ENCODE measurements at places on chromosomes 6 and 20.

DNA sequence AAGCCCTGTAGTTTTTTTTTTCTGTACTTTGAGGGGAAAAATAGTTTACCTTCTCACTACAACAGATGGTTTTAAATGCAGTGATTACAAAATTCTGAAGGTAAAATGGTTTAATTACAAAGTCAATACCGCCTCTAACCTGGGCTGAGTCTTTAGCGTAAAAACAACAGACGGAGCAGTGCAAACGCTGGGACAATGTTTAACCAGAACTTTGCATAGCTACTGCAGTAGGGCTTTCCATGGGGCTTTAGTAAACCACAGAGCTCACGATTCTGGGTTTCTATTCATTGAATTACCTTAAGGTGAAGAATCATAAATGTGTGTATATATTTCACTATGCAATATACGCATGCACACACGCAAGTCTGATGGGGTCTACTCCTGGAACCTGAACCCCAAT is 77.9 kb downstream of the RFX6 start:
- DNase-seq: peak; percentile 37

DNA sequence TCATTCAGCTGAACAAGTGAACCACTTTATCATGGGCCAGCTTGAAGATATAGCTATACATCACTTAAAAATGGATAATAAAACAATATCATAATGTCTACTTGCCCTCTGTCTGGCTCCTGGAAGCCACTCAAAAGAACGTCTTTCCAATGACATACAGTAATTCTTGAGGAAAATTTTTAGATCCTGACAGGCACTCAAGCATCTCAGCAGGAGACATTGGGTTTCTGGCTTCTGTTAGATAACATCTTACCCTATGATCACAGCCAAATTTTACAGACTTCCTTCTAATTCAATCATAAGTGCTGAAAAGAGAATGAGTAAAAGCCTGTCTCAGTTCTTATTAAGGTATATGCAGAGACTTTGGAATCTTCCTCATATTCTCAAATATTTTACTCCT is 330 bp downstream of the CGA start:
- no peak for DNase-seq

DNA sequence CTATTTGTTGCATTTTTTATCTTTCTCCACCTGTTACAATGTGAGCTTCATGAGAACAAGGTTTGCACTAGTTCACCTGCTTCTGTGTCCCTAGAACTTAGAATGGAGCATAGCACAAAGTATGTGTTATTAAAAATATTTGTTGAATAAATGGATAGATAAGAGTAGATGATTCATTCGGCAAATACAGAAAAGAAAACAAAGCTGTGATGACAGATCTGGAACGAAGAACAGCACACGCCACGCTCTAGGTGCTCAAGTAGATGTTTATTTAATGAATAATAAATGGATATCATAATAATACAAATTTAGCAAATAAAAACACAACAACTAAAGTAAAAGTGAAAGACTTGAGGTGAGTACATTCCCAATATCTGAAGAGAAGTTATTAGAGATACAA is 273.1 kb downstream of the HAO1 start:
- no peak for DNase-seq

GRCh38 chr6:111533087-111533784 is 50.2 kb upstream of the REV3L start:
- DNase-seq: no peak

- no peak for DNase-seq
These were observed 72.3 kb downstream of the JARID2 start for GRCh38 chr6:15317934-15318902.

DNA sequence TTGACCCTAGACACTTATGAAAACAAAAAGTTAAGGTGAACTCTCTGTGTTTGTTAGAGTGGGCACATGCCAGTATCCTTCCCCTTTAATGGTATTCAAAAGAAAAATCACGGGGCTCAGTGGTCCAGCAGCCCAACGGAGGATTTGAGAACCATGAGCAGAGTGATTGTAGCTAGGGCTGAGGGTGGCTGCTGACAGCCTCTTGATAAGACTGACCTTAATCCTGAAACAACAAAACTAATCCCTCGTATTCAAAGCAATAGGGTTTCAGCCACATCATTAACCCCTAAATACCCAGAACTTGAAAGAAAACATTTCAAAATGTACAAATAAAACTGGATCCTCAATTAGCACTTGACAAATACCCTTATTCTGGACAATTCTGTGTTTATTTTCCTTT is 95.1 kb downstream of the SNAP25 start:
- no peak for DNase-seq

DNA sequence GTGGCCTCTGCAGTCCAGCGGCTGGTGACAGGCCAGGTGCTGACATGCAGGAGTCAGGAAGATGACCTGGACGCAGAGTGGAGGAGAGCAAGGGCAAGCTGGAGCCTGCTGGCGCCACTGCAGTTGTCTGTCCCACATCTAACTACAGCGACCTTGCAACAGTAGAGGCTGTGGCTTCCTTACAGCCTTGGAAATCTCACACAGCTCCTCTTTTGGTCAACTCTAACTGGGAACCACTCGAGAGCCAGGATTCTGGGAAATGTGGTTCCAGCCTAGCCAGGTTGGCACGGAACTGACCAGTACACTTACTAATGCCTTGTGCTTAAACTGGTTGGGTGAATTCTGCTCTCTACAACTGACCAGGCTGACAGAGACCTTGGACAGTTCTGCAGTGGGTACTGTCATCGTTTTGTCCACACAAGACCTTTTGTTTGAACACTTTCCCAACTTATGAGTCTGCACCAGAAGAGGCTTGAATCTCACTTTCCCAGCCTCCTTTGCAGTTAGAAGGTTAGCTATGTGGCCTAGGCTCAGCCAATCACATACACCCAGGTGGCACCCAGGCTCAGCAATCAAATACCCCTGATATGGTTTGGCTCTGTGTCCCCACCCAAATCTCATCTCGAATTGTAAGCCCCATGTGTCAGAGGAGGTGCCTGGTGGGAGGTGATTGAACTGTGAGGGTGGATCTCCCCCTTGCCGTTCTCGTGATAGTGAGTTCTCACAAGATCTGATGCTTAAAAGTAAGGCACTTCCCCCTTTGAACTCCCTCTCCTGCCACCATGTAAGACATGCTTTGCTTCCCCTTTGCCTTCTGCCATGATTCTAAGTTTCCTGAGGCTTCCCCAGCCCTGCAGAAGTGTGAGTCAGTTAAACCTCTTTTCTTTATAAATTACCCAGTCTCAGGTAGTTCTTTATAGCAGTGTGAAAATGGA is 153.5 kb downstream of the ZMYND8 start:
- DNase-seq: no peak

DNA sequence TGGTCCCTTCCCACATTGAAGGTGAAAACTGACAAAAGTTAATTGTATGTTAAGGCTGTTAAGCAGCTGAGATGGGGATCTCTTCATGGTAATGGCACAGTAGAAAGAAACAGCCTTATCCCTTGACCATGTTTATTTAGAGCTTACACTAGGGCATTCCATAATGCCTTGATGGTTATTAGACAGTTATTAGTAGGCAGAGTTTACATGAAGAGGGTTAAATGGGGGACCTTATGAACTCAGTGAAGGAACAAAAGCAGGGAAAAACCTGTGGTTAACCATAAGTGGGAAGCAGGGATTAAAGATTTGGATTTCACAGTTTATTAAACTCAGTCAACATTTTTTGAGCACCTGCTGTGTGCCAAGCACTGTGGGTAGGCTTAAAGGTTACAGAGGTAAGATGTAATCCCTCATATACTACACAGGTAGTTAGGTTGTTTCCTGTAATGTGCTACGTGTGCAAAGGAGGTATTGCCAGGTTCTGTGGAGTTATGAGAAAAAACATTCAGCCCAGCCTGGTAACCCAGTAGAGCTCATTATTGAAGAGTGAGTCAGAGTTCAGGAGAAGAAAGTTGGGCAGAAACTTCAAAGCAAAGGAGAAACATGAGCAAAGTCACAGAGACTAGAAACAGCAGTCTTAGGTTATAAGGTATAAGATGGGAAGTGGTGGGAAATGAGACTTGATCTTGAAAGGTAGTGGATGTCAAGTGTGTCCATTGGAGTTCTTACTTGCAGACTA is 32.3 kb upstream of the GNRH2 start:
- no peak for DNase-seq

DNA sequence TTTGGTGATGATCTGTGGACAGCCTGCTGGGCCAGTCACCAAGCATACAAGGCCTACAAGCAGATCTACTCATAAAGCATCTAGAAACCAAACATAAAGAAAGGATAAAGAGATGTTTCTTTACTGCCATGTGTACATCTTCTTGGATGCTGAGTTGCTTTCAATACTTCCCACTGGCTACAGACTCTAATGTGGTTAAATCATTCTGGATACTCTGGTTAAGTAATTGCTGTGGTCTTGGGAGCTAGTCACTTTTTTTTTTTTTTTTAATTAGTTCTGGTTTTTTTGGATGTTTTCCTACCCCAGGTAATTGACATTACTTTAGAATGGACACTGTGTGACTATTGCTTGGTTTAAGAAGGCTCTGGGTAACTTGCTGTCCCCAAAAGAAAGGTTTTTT is 215.4 kb upstream of the RUNX2 start:
- DNase-seq: no peak

- no peak for DNase-seq
These were observed 72.7 kb downstream of the SOX4 start for GRCh38 chr6:21666201-21666691.

DNA sequence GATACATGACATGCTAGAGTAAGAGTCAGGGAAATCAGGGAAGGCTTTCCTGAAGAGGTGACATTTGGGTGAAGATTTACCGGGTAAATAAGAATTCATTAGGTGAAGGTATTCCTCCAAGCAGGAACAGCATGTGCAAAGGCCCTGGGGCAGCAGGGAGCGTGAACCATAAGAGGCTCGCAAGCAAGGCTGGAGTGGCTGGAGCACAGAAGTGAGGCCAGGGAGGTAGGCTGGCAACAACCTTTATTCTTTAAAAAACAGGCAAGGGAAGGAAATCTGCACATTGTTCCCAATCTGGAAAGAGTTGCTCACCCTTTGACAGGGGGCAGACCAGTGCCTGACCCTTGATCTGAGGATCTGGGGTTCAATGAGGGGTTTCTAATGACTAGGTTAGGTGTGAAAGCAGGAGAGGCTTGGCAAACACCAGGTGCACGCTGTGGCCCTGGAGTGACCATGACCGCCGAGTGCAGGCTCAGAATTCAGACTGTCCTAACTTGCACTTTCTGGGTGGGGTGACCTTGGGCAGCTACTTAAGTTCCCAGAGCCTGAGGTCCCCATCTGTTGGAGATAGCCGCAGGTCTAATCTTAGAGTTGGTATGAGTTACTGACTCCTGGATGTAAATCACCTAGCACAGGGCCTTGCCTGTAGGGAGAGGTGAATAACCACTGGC is 1.9 kb downstream of the KIAA1755 start:
- no peak for DNase-seq

DNA sequence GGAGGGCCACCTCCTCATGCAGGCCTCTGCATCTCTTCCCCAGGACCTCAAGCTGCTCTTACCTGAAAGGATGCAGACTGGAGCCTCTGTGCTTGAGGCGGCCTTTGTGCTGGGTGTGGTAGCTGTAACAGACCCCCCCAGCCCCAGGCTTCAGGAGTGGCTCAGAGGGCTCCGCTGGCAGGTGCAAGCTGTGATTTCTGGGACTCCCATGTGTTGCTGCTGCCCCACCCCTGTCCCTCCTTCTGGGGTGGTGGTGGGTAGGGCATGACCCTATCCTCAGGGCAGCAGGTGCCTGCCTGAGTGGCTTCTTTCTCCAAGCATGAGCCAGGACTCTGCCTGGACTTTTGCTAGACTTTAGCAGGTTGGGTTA is 121.2 kb downstream of the SULF2 start:
- DNase-seq: no peak

DNA sequence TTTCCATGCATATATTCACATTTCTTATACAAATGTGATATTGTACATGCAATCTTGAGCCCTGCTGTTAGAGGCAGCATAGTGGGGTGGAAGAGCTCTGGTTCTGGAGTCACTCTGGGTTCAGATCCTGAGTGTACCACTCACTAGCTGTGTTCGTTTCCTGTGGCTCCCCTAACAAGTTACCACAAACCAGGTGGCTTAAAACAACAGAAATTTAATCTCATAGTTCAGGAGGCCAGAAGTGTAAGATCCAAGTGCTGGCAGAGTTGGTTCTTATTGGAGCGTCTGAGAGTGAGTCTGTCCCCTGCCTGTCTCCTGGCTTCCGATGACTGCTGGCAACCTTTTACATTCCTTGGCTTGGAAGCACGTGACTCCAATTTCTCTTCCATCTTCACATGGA is 115.6 kb downstream of the MAP3K7 start:
- DNase-seq: no peak

DNA sequence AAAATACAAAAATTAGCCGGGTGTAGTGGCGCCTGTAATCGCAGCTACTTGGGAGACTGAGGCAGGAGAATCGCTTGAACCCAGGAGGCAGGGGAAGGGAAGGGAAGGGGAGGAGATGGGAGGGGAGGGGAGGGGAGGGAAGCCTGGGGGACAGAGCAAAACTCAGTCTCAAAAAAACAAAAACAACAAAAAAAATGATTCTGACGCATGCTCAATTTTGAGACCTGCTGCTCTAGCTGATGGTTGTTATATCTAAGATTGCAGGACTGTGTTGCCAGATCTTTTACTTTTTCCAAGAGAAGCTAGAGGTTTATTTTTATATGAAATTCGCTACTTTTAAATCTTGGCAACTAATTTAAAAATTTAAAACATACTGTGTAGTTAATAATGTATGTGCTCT is 2.4 kb upstream of the WFDC2 start:
- DNase-seq: no peak

- peak; percentile 83 for DNase-seq
These were observed 16.6 kb downstream of the SLC2A12 start for GRCh38 chr6:134035823-134036296.

DNA sequence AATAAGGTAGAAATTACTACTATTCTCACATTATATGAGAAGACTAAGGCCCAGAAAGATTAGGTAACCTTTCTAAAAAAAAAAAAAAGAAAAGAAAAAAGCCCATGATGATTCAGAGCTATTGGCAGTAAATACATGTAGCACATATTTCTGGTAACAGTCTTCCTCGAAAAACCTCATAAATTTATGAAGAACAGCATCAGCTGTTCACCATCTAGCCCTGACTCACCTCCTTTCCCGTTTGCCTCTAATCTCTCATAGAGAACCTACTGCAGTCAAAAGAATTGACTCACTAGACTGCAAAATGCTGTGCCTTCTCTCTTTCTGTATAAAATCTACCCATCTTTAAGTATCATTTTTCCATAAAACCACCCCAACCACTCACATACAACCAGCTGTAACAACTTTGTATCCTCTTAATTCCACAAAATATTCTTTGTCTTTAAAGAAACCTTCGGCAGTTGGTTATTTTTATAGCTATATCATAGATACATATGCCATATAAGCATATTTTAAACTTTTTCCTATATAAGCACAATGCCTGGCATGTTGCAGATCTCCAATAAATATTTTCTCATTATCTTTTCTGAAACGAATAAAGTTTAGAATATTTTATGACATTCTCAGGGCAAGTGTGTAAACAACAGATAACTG is 152.7 kb upstream of the ENPP5 start:
- no peak for DNase-seq

DNA sequence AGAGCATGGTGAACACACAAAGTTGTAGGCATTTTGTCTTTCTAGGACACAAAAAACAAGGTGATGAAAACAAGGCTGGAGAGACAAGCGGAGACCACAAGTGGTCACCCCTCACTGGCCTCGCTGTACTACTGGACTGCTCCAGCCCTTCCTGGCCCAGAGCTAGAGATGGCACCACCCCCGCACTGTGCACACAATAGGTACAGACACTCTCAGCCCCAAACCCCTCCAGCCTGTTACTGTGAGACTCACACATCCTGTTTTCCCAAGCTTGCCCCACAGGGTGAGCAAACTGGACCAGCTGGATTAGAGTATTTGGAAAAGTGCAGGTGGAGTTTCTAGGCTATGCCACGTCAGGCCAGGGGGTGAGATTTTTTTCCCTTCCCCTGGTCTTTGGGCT is 8.4 kb upstream of the ZSWIM1 start:
- no peak for DNase-seq
